Frontal cortex (tissue), 4 donors: ENCODE measurements at places on chromosomes 3 and 15.
A peak's percentile ranks its signal among the peaks of the same experiment; 100 is the strongest.

DNA sequence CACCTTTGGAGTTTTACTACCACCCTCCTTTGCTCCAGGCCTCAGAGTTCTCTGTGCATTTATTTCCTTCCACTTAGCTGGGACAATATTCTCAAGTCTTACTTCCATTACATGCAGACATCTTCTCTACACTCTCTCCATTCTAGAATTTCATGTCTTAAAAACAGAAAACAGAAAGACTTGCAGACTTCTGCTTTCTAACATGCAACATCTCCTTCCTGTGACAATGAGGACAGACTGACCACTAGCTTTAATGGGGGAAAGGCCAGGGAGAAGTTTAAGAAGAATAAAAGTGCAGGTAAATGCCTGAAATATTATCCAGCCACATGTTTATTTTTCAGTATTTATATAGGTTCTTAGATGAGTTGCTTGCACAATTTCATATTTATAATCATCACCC lies 17.1 kb upstream of the CSTA start:
- no peak for DNase-seq

DNA sequence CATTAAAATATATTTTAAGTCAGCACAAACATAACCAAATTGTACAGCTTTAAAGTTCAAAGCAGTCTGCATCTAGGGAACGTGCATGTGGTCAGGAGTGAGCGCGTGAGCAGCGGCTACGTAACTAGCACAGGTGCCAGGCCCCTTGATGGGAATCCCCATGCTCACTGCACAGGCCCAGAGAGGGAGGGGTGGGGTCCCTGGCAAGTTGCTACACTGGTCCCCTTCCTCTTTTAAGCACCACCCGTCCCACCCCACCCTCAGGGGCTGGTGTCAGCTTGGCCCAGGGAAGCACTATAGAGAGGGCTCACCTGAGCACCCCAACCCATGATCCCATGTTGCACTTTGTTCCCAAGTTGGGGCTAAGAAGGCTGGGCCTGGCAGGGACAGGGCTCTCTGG lies 835 bp upstream of the GMPPB start:
- DNase-seq = no peak

GRCh38 chr3:186220365-186220764 lies 111.5 kb upstream of the ETV5 start:
- DNase-seq = no peak

DNA sequence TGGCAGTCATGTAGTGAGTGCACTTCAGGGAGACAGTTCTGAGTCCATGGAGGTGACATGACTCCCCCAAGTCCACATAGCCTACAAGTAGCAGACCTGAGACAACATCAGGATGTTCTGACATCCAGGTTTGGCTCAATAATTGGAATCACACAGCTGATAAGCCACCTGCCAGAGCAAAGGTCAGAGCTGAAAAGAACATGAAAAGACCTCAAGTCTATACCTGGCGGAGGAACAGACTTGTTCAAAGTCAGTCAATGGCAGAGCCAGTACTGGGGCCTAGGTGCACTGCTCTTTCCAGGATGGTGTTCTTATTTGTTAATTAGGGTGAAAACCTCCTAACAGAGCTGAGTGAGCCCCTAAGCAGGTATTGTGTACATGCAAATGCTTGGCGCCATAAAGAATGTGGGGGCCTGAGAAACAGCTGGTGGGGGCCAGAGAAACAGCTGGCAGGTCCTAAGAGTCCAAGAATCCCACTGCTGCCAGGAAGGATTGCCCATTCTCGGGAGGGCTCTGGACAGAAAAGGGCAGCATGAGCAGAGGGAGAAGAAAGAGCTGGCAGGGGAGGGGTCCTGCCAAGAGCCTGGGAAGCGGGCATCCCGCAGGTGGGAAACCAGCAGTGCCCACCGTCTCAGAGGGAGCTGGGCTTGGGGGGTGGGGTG lies 17.1 kb downstream of the MASP1 start:
- DNase-seq = no peak

GRCh38 chr3:129439226-129439816 lies 427 bp downstream of the MBD4 start:
- no peak for DNase-seq

- no peak for DNase-seq
Observed at GRCh38 chr3:39344746-39345344, 15.3 kb downstream of the CCR8 start.

DNA sequence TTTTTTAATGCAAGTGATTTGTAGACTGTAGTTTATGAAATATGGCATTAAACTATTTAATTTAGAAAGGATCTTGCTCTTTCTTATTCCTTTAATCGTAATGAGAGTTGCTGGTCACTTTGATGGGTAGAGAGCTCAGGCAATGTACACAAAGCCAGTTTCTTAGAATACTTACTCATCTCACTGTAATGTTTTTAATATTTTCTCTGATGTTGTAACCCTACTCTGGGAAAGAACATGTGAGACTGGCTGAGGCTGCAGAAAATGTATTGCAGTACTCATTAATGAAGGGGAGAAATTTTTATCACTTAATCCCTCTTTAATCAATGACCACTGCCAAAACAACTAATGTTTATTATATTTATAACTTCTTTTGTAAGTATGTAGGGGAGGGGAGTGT lies 479.4 kb upstream of the KCNMB2 start:
- DNase-seq = no peak

- DNase-seq = no peak
Observed at GRCh38 chr15:69314131-69314530, 15.4 kb downstream of the PAQR5 start.

DNA sequence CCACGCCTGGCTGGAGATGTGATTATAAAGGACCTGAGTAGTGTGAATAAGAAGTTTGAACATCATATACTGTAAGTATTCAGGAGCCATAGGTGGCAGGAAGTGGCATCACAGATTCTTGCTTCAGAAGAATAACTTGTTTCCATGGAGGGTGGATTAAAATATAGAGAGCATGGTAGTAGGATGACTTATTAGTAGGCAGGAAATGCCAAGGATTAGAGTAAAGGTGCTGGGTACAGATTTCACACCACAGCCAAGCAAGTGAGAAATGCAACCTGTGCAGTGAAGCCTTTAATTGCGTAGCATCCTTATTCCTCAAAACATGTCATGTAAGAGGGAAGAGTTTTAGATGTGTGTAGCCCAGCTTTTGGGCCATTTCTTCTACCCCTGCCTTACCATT lies 30.8 kb downstream of the IFT122 start:
- no peak for DNase-seq

DNA sequence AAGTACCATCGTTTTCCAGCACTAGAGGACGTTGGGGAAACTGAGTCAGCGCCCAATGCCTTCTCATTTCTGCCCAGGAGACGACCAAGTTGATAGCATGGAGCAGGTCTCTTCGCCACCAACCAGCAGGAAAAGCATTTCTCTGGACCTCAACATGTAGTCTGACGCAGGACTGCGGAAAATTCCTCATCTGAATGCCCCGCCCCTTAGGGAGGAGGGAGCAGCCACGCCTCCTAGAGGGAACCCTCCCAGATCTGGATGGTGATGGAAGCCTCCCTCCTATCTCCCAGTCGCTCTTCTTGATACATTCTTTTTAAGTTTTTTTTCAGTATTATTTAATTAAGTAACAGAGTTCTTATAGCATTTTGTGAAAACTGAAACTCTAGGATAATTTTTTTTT lies 17.4 kb upstream of the MINDY4B start:
- no peak for DNase-seq

GRCh38 chr3:187012609-187013051 lies 82.3 kb downstream of the ST6GAL1 start:
- no peak for DNase-seq

GRCh38 chr3:32097768-32098167 lies 8.7 kb upstream of the GPD1L start:
- no peak for DNase-seq

DNA sequence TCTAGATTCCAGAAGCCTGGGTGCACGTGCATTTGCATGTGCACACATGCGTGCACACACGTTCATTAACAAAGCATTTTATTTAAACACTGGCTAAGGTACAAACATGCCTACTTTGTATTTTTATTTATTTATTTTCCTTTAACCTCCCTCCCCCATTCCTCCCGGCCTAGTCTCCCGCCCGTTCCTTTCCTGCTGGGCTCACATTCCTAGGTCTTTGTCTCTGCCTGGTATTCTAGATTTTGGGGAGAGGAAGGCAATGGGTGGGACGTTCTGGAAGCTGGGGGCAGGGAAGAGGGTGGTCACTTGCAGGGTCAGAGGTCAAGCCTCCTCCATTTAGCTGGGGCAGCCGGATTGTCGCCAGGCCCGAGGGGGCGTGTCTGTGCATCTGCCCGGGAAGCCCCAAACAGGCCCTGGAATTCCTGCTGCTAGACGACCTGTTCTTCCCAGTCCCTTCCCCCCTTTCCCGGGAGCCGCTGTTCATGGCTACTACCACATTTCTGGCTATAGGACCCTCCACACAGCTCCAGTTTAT lies 51.8 kb downstream of the TRIM71 start:
- DNase-seq = no peak

- DNase-seq = no peak
Observed at GRCh38 chr3:67118635-67119034, 120.5 kb downstream of the KBTBD8 start.

- DNase-seq = no peak
Observed at GRCh38 chr3:37770336-37770735, 91.3 kb upstream of the CTDSPL start.

- DNase-seq = no peak
Observed at GRCh38 chr3:28903171-28903601, 377.7 kb upstream of the RBMS3 start.

DNA sequence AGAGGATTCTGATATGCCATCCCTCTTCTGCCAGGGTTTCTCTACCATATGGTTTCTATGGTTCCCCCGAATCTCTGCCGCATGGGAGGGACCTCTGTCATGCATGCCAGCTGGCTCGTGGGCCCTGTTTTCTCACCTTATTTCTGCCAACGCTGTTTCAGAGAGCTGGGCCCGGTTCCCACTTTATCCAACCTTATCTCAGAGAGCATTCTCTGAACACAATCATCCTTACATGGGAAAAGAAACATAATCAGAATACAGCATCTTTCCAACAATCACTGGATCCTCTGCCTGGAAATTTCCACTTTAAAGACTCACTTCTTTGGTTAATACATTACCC lies 234.5 kb upstream of the ZBTB20 start:
- DNase-seq = peak; percentile 7

DNA sequence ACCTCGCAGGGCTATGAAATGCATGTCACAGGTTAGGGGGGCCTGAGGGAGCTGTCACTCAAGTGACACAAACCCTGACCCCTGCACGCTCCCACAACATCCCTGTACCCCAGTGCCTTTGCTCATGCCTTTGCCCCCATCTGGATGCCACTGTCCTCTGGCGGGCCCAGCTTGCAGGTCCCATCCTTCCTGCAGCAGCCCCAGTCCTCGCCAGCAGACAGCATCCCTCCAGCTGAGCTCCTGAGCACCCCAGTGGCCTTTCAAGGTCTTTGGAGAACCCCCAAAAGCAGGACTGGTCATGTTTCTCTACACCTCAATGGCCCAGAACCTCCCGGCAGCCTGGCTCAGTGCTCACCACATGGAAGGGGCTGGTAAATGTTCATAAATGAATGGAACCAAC lies 170.4 kb downstream of the ADAMTS17 start:
- no peak for DNase-seq
